ENCODE measurements at places on chromosomes 4 and X.

- no peak for DNase-seq
Observed at GRCh38 chr4:138216272-138216867, 25.8 kb downstream of the SLC7A11 start.

DNA sequence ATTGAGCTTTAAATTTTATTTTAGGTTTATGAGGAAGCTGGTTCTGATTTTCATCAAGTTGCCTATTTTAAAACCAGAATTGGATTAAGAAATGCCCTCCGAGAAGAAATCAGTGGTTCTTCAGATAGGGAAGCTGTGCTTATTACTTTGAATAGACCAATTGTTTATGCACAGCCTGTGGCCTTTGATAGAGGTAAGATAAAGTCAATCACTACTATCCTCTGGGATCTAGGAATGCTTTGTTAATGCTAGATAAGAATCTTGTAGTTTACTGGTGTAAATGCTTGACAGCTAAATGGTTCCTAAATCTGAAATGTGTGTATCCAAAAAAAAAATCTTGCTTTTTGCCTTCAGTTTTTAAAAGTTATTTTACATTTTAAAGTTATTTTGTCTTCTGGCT lies 73.0 kb upstream of the ADAD1 start:
- DNase-seq, result no peak

- DNase-seq, result no peak
Observed at GRCh38 chr4:74997948-74998729, 65.2 kb downstream of the PARM1 start.

- DNase-seq, result no peak
Observed at GRCh38 chrX:150198776-150199175, 164.3 kb upstream of the MAMLD1 start.

DNA sequence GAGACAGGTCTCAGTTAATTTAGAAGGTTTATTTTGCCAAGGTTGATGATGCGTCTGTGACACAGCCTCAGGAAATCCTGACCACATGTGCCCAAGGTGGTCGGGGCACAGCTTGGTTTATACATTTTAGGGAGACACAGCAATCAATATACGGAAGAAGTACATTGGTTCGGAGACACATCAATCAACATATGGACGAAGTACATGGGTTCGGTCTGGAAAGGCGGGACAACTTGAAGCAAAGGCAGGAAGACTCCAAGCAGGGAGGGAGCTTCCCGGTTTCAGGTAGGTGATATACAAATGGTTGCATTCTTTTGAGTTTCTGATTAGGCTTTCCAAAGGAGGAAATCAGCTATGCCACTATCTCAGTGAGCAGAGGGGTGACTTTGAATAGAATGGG lies 225.2 kb upstream of the ZFP42 start:
- no peak for DNase-seq

- DNase-seq, result no peak
Observed at GRCh38 chrX:149120459-149120858, 384.6 kb downstream of the IDS start.

DNA sequence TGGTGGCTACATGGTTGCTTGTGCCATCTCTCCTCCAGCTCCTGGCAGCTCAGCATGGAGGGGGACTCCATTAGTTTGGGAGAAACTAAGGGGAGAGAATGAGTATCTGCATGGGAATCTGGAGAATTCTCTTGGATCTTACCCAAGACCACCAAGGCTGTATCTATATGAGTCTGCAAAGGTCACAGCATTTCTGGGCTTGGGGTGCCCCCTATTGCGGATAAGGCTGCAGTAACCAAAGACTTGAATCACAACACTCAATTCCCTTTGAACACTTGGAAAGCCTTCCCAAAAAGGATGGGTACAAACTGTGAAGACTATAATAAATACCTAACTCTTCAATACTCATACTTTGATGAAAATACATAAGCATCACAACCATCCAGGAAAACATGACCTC lies 623.5 kb upstream of the NR3C2 start:
- DNase-seq, result no peak

DNA sequence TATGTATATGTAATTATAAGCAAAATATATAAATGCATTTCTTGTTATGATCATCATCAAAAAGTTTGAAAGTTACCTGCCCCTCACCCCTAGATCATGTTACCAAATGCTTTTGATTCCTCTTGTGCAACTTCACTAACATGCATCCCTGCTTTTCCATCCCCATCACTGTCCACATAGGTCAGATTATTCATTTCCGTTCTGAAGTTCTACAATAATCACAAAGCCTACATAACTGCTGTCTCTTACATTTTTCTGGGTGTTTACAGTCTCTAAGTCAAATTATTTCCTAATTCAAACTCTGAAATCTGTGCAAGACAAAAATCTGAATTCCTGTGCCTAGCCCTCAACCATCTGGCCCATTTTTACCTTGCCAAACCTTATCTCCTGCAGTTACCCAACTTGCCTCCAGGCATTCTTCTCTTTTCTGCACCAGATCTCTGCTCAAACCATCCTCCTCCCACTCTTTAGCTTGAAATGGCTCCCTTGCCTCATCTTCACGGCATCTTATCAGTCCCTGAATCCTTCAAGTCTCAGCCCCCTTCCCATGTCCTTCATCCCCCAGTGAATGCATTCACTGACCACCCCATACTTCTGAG lies 42.4 kb upstream of the SLC39A8 start:
- no peak for DNase-seq

- DNase-seq, result no peak
Observed at GRCh38 chr4:52852711-52853110, 9.4 kb upstream of the RASL11B start.

DNA sequence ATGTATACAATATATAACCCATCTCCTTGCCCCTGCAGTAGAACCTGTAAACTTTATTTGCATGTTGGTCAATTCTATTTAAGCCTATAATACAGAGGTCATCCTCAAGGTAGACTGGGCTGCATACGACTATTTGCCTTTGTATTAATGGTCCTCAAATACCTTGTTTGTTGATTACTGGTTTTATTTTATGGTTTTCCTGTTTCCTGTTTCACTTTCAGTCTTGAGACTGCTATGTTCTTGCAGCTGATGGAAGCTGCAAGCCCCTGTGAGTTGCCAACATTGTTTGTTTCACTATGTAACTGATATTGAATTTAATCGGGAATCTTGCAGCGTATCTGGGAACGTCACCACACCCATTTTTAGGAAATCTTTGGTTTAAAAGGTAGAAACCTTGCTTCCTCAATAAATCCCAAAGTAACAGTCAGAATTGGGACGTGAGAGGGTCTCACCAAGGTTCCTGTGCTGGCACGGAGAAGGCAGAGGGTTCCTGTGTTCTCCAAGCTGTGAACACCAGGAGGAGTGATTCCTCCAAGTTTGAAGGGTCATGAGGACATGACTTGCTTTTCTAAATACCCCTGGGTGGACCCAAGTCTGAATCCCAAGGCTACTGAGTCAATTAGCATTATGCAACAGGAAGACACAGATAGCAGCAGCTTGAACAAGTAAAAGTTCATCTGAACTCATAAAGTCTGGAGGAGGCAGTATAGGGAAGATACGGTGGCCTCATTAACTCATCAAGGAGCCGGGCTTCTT lies 110.6 kb upstream of the PNPLA4 start:
- DNase-seq, result no peak

DNA sequence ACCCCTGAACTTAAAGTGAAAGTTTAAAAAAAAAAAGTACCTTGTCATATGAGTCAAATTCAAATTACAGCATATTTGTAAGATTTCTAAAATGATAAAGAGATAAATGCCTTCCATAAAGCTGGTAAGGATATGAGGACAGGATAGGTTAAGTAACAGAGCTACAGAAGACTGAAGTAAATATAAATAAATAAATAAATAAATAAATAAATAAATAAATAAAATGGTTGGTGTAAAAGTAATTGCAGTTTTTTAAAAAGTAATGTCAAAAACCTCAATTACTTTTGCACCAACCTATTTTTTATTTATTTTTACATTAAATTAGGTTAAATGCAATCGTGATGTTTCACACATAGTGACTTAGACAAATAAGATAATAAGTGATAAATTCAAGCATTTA lies 62.2 kb downstream of the UGT2A2 start:
- no peak for DNase-seq

DNA sequence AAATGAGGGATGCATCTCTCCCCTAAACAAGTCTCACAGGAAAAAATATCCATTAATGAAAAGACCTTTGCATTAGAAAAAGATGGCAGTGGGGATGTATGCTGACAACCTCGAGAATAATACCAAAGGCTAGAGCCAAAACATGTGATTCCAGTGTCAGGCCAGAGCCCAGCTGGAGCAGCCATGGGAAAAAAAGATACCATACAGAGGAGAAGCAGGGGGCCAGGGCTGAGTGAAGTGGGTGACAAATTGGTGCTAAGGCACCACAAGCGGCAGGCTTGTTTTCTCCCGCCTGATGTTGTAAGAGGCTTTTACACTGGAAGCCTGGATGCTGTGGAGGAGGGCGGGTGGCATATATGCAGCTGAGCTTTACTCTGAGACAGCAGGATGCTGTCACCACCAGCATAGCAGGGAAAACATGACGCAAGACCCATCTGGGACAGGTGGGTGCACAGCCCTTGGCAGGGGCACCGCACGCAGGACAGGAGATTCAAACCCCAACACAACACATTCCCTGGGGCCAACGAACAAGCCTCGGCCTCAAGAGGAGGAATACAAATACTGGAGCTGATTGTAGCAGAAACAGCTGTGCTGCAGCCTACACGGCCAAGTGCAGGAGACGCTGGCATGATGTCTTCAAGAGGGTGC lies 91.9 kb downstream of the TSPAN5 start:
- DNase-seq, result no peak

DNA sequence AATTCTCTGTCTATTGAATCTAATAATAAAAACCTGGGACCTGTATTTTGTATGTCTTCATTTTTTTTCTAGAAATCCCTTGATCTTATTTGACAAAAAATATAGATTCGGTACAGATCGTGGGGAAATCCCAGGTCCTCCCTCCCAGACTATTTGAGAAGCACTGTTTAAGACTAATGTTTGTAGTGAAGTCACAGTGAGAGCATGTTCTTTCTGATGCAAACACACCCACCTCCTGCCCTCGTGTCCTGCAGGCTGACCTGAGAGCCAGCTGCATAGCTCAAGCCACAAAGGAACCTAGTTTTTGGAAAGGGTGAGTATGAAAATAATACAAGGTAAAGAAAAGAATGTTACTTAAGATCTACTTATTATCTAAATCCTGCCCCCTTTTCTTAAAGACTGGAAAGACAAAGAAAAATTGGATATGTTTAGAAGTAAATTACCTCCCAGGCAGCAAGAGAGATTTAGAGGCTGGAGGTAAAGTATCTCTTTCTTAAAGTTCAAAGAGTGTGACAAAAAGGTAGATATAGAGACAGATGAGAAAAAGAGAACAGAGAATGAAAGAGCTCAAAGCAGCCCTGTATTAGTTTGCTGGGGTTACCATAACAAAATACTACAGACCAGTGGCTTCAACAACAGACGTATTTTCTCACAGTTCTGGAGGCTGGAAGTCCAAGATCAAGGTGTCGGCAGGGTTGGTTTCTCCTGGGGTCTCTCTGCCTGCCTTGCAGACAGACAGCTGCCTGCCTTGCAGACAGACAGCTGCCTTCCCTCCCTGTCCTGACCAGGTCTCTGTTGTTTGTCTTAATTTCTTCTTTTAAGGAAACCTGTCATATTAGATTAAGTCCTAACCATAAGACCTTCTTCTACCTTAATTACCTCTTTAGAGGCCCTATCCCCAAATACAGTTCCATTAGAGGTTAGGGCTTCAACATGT lies 20.4 kb upstream of the DCTD start:
- DNase-seq, result no peak

DNA sequence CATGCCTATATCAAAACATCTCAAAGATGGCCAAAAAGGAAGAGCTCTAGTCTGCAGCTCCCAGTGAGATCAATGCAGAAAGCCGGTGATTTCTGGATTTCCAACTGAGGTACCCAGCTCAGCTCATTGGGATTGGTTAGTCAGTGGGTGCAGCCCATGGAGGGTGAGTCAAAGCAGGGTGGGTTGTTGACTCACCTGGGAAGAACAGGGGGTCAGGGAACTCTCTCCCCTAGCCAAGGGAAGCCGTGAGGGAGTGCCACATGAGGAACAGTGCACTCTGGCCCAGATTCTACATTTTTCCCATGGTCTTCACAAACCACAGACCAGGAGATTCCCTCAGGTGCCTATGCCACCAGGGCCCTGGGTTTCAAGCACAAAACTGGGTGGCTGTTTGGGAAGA lies 57.3 kb upstream of the FGF16 start:
- DNase-seq, result no peak

DNA sequence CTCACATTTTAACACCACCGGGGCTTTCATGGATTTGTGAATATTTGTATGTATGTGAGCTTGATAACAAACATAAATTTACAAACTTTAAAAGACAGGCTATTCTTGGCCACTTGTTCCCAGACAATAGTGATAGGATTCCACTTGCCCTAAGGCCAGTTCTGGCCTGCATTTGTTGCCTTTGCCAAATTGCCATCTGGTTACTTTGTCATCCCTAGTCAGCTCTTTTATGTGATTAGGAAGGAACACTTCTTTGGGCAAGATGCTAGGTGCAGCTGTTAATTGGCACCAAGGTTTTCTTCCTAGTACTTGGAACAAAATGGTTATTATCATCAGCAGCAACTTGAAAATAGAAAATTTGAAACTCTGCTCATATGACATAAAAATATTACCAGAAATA lies 63.3 kb downstream of the CCSER1 start:
- no peak for DNase-seq

GRCh38 chr4:74320559-74321118 lies 12.4 kb downstream of the EPGN start:
- peak; percentile 46 for DNase-seq

GRCh38 chrX:112513154-112513553 lies 166.6 kb downstream of the LHFPL1 start:
- peak; percentile 3 for DNase-seq

DNA sequence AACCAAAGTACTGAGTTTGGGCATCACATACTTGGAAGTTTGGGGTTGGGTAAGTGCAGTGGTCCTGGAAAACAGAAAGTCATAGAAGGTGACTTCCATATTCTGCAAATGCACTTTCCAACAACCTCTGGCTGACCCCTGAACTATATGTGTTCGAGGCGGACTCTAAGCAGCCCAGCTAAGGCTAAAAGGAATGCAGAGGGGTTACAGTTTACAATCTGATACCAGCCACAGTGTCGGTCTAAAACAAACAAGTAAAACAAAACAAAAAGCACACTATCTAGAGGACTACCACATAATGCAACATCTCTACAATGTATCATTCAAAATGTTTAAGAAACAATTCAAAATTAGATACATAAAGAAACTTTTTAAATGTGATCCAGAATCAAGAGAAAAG lies 185.6 kb downstream of the ADAMTS3 start:
- no peak for DNase-seq

DNA sequence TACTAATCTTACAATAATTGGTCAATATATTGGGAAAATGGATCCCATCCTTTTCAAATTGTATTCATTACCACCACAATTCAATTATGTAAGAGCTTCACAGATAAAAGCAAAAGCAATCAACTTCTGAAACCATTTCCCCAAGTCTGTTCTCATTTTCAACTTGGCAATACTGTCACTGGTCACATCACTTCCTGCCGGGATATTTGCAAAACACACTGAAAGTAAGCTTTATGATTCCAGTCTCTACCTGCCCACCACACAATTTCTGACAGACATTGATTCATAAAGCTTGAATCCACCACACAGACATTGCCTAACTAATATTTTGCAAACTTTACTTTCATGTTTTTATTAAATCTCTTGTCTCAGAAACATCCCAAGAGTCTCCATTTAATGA lies 53.6 kb downstream of the LIN54 start:
- no peak for DNase-seq

- DNase-seq, result no peak
Observed at GRCh38 chr4:27685091-27685490, 824.5 kb downstream of the STIM2 start.

- no peak for DNase-seq
Observed at GRCh38 chr4:185404031-185404430, 7.4 kb downstream of the ANKRD37 start.

Measured in AG04450 (cell line).